ENCODE measurements at places on chromosomes 6 and 20.

DNA sequence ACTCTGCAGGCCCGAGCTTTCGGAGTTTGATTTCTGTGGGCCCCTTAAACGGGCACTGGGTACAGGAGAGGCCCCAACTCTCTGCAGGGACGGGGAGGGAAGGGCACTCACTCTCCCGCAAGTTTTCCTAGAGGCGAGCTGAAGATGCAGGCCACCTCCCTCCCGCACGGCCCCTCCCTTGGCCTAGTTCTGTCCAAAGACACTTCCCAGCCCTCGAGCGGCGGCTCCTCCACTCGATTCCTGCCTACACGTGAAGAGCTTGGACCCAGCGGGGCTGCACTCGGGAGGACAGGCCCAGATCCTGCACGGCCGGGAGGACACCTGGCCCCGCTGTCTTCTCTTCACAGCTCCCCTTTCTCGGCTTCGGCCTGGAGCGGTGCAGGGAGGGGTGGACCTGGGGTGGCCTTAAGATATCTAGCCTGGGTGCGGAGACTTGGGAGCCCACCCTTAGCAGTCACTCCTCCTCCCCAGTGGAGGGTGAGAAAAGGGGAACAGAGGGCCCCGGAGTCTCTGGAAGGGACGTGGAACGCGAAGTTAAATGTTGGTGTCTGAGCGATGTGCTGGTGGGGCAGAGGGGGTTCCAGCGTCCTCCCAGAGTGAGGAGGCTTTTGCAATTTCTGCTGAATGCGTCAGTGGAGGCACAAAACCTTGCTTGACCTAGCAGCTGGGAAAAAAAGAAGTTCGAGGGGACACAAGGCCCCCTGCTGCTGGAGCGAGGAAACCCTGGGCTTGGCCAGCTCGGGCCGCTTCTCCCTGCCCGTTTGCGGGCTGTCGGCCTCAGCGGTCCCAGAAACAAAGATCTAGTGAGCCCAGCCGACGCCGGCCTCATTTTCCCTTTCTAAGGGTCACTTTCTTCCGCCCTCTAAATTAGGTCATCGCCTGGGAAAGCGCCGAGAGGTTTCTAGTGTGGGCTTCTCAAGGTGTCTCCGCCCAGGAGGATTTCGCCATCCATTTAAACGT, 4.9 kb downstream of the OLIG3 start:
- DNase-seq: no peak

GRCh38 chr6:40164345-40164755, 230.1 kb upstream of the MOCS1 start:
- peak; percentile 3 for DNase-seq

GRCh38 chr20:45545754-45546453, 1.3 kb downstream of the EPPIN start:
- peak; percentile 40 for DNase-seq

DNA sequence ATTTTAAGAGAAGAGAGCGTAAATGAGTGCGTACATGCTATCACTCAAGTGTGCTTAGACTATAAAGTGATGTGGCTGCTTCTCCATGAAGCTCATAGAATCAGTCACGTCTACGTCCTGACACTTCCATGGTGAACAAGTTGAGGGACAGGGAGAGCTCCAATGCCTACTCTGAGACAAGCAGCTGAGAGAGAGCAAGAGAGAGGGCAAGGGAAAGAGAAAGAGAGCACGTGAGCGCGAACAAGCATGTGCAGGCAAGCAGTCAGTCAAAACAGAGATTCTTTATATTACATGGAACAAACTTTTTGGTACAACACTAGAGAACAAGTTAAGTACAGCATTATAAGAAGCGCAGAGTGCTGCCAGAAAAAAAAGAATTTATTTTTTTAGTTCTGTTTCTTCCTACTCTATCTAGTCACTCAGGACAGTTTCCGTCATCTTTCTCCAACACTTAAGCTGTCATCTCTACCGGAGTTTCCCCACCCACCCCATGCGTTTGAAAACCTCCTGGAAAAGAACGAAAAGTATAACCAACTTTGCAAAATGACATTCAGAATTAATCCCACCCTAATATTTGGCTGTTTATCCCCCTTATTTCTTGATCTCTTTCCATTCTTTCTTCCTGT, 61.8 kb downstream of the EPB41L2 start:
- DNase-seq: no peak

- DNase-seq: no peak
These were observed 9.3 kb upstream of the EEF1A2 start for GRCh38 chr20:63508072-63508768.

DNA sequence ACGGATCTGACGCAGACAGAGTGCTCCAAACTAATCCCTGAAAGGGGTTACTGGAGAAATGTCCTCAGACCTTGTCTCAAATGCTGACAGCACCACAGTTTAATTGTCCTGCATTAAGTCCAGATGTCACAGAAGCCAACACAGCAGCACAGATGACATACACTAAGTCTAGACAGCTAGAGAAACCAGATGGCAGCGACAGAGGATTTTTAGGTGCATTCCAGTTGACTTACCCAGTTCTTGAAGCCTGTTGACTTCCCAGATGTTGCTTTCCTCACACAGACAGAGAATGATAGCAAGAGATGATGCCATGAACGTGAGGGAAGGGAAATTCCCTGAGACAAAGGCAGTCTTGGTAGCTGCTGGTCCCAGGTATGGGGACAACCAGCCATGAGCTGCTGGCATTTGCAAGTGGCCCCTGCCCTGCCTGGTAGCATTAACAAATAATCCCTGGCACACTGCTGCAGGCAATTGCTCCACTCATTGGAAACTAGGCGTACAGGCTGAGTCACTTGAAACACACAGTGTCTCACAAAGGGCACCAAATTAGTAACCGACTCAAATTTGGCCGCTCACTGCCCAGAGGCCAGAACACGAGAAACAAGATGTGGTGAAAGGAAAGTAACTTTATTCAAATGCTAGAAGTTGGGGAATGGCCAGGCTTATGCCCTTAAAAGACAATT, 52.2 kb downstream of the ADGB start:
- no peak for DNase-seq

DNA sequence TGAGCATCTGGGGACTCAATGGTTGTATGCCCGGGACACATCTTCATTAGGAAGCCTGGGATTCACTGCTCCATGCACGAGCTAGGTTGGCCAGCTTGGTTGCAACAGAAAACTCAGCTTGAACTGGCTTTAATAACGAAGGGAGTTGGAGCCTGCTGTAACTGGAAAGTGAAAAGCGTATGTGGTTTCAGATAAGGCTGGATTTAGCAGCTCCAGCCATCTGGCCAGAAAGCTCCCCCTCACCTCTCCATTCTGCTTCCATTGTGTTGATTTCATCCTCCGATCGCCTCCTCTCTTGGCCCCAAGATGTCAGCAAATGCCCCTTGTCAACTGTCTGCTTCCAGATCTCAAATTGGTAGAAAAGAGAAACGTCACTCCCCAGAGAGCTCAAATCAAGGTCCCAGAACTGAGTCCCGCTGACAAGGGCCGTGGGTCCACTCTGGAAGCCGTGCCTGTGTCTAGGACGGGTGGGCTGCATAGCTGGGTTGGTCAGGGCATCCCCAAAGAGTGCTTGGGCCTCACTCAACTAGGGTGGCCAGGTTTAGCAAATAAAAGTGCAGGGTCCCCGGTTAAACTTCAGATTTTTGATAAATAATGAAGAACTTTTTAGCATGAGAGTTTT, 117.0 kb upstream of the PMEPA1 start:
- DNase-seq: no peak
